T-helper 17 cell (primary cell): ENCODE measurements at places on chromosomes 12 and 14.
A peak's percentile ranks its signal among the peaks of the same experiment; 100 is the strongest.

GRCh38 chr12:91722072-91722471 lies 423.6 kb downstream of the BTG1 start:
- no peak for DNase-seq

DNA sequence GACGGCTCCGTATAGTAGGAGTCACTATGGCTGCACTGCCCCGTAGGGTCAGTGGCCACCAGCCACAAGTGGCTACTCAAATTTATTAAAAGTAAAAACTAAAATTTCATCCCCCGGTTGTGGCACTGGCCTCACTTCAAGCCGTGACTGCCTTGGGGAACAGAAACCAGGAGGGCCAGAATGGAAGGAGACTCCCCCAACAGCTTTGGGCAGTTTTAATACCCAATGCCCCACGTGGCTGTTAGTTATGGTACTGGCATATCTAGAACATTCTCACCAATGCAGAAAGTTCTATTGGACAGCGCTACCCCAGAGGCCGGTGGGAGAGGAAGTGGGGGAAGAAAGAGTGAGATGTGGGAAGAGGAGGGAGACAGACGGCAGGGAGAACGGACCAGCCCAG lies 6.2 kb downstream of the NCOR2 start:
- no peak for DNase-seq

GRCh38 chr14:43855556-43855955 lies 651.5 kb downstream of the FSCB start:
- no peak for DNase-seq

DNA sequence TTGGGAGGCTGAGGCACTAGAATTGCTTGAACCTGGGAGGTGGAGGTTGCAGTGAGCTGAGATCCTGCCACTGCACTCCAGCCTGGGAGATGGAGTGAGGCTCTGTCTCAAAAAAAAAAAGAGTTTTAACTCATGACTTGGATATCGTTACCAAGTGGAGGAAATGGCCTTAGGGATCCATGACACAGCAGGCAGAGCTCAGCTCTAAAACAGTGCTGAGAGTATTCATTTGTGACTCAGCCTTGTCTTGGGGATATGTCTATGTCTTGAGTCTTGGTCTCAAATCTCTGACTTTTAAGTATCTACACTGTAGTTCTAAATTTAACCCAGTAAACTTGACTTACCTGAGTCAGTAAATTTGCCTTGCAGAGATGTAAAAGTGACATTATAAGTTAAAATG lies 8.8 kb upstream of the PEX5 start:
- no peak for DNase-seq

DNA sequence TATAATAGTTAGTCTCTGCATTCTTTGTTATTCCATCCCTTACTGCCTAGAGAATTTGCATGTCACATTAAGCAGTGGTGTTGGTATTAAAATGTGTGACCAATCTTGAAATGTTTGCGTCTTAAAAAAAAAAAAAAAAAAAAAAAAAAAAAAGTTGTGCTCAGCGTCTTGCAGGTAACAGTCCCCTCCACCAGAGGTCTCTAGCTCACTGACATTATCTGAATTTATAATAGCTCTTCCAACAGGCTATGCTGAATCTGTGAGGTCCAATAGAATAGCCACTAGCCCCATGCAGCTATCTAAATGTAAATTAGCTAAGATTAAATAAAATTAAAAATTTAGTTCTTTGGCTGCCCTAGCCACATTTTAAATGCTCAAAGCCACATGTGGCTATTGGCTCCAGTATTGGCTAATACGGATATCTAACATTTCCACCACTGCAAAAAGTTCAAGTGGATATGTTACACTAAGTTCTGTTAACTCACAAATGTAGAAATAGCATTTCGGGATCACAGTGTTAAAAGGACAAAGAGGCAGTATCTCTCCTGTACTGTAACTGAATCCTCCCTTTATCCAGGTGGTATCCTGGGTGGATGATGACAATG lies 28.7 kb downstream of the NKX2-8 start:
- DNase-seq = no peak

DNA sequence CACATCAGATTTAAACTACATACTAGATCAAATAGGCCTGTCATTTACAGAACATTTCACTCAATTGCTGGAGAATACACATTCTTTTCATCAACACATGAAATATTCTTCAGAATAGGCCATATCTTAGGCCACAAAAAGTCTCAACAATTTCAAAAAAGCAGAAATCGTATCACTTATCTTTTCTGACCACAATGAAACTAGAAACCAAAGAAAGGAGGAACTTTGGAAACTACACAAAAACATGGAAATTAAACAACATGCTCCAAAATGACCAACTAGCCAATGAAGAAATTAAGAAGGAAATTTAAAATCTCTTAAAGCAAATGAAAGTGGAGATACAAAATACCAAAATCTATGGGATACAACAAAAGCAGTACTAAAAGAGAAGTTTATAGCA lies 35.1 kb downstream of the PARP11 start:
- no peak for DNase-seq

- no peak for DNase-seq
Observed at GRCh38 chr12:4496145-4496838, 42.4 kb upstream of the RAD51AP1 start.

- no peak for DNase-seq
Observed at GRCh38 chr14:31945074-31945613, 132.0 kb upstream of the ARHGAP5 start.

DNA sequence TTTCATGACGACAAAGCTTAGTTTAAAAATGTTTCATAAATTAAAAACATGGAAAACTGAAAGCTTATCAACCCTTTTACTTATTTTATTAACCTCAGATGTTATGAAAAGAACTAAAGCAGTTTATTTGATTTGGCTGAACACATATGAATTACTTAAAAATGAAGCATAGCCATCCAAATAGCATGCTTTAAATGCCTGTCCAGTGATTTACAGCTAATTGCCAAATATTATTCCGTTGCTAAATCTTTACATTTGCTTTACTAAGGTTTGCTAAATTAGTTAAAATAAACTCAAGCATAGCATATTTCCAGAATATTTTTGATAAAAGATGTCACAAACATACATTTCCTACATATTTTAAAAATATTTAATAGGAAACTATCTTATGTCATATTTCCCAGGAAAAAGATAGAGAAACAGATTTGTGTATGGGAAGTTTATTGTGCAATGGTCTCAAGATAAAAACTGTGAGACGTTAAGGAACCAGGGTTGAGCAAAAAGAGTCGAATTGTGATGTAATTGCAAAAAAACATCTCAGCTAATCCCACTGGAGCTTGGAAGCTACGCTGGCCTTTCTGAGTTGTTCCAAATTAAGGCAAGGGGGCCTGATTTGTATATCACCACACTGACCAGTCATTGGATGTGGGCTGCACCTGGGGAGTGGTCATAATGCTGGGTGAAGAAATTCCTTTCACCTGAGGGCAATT lies 25.8 kb downstream of the GPR135 start:
- no peak for DNase-seq

DNA sequence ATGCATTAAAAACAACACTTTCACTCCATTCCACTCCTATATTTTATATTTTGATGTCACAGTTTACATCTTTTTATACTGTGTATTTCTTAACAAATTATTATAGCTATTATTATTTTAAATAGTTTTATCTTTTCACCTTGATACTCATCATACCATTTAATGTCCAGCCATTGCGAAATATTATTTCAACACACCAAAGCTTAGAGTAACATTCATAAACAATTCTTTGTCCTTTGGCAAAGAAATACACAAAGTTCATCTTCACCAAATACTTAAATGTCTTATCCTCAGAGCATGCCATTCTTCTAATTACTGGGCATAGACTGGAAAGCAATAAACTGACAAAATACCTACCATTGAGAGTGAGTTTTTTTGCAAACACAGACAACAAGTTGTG lies 1963.4 kb upstream of the FLRT2 start:
- no peak for DNase-seq

DNA sequence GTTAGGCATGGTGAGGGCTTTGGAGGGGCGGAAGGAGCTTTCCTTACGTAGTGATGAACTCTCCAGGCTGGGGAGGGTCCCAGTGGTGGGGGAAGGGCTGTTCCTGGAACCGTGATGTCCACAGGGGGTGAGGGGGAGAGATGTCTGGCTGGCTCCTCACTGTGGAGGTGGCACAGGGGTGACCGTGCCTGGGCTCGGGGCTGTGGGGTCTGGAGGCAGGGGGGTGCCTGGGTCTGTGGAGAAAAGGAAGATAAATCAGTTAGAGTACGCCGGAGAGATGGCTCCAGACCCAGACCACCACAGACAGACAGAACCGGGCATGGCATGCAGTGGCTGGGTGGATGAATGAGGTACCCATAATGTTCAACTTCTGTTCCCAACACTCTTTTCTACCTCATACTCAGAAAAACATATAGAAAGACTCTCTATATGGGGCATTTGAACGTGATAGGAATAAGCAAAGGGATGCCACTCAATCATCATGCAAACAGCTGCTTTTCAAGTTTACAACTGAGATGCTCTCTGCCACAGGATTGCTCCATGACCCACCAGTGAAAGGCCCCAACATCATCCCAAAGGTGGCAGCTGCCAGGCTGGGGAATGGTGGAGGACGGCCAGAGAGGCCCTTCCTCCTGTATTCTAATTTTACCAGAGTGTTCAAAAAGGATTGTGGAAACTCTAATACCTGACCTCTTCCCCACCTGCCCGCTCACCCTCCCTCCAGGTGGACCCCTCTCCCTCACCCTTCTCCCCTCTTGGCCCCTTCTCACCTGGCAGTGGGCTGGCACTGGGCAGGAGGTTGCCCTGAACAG lies 5.6 kb downstream of the MYL6 start:
- no peak for DNase-seq

DNA sequence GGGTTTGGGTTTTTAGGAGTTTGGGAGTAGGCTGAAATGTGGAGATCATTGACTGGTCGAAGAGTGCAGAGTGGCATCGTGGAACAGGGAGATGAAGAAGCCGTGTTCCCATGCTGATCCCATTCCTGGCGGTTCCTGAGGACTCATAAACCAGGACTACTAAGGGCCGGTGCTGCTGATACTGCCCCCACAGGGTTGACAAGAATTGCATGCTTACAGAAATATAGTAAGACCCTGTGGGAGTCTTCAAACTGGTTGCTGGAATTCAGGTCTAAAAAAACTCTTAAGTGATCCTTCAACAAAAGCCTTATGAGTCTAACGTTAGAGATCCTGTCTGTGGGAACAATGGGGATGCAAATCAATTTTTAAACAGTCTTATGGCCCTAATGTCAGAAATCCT lies 64.0 kb upstream of the ARHGAP5 start:
- DNase-seq = no peak

GRCh38 chr14:105315211-105315721 lies 718 bp downstream of the PACS2 start:
- DNase-seq = peak; percentile 56
